Caco-2 (cell line): ENCODE measurements at places on chromosomes 1 and 21. TPM values are rescaled to one million over a fixed set of nuclear protein-coding genes. Genes with fewer than 3 reads are reported as not detected.

Gene HIPK1
- total RNA-seq, result 42.6 and 48.2 TPM in 2 replicates

Gene MAP10
- not detected in 2 replicates for total RNA-seq

Gene NEK2
- total RNA-seq, result 32.1 and 34.7 TPM in 2 replicates

GRCh38 chr1:184088037-184088436 lies 36.5 kb downstream of the TSEN15 start:
- no peaks in the 10 kb centered on the region for H3K4me1 ChIP-seq
- DNase-seq, result no peak
- no peak overlapping the region for H3K4me3 ChIP-seq

DNA sequence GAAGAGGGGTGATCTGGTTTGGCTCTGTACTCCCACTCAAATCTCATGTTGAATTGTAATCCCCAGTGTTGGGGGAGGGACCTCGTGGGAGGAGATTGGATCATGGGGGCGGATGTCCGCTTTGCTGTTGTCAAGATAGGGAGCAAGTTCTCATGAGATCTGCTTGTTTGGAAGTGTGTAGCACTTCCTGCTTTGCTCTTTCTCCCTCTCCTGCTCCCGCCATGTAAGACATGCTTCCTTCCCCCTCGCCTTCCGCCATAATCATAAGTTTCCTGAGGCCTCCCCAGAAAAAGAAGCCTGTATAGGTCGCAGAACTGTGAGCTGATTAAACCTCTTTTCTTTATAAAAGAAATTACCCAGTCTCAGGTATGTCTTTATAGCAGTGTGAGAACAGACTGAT lies 27.9 kb downstream of the MYOM3 start:
- no peak overlapping the region for H3K4me3 ChIP-seq
- no peaks in the 10 kb centered on the region for H3K36me3 ChIP-seq
- no peak overlapping the region for H3K27ac ChIP-seq
- H3K4me1 ChIP-seq, result no peaks in the 10 kb centered on the region

- H3K27me3 ChIP-seq, result no peaks in the 10 kb centered on the region
- H3K36me3 ChIP-seq, result no peaks in the 10 kb centered on the region
- H3K27ac ChIP-seq, result peak overlapping the region; percentile 79
These were observed 13.4 kb upstream of the MTARC2 start for GRCh38 chr1:220734571-220735326.

GRCh38 chr1:81799939-81800694 lies 617 bp upstream of the ADGRL2 start:
- H3K27ac ChIP-seq, result no peak overlapping the region
- DNase-seq, result no peak
- H3K27me3 ChIP-seq, result no peaks in the 10 kb centered on the region; the same call in 1 of the 2 replicates
- H3K36me3 ChIP-seq, result no peaks in the 10 kb centered on the region
- no peaks in the 10 kb centered on the region; the same call in 1 of the 2 replicates for H3K4me1 ChIP-seq

DNA sequence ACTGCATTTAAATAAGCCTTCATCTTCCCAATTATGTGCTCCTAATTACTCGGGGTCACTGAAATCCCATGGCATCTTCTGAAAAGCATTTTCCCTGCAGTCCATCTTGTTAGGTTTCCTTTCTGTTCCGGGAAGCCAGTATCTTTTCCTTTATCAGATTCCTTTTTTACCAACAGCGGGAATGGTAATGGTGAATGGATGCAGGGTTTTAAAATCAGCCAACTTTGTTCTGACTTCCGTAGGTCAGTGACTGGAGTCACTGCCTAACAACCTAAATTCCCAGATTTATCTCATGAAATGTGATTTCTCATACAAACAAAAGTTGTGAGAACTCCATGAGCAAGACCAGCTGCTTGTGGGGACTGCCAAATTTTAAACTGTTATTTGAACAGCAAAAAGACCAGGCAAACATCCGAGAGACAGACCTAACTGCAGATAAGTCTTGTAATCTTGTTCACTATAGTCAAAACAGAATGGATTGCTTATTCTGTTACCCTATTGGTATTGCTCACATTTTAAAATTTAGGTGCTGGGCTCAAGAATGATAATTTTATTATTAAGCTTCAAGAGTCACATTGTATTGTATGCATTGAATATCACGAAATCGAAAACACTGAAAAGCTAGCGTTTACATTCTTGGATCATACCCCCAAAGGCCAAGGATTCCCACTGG lies 1.2 kb upstream of the RWDD3 start:
- no peak for DNase-seq
- peak overlapping the region; percentile 62 for H3K4me3 ChIP-seq
- H3K27ac ChIP-seq, result peak overlapping the region; percentile 76
- no peaks in the 10 kb centered on the region for H3K36me3 ChIP-seq
- H3K4me1 ChIP-seq, result 0 out of 2 replicates have a peak, but pooled peaks cover 3% of the 10 kb centered on the region

DNA sequence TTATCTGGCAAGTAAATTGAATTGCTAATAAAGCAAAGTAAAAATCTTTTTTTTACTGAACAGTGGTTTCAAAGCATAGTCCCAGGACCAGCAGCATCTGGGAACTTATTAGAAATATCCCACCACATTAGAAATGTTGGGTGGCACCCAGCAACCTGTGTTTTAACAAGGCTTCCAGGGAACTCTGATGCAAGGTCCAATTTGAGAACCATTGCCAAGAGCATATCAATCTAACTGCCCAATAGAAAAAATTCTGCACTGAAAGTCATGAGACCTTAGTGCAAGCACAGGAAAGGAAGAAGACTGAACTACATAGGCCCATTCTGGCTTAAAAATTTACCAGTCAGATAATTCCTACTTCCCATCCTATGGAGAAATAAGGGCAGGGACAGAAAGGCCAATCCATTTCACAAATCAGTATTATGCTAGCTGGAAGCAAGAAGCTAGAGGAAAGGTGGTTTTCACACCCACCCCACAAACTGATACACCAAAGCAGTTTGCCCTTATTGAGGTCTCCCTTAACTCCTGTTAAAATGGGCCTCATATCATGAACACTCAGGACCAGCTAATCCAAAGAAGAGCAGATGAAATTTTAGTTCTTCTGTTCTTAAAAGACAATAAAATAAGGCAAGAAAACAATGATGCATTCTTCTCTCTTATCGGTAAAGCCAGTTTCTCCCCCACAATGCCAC lies 17.5 kb upstream of the C1orf105 start:
- no peaks in the 10 kb centered on the region for H3K27me3 ChIP-seq
- H3K4me1 ChIP-seq, result peaks cover 15% of the 10 kb centered on the region
- no peak overlapping the region for H3K27ac ChIP-seq
- H3K36me3 ChIP-seq, result no peaks in the 10 kb centered on the region

DNA sequence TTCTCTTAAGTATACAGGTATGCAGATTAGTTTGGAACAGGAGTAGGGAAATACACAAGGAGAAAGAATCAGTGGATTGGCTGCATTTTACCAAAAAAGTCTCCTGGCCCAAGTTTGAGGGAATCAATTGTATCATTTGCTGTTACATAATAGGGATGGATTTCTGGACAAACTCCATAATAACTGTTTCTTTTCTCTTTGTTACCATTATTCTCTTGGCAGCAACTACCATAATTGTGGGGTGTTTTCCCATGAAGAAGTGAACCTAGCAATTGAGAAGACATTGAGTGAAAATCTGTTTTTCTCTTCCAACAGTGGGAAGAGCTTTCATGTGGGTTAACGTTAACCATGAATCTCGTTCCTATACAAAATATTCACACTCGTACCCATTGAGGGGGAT lies 46.4 kb upstream of the DPT start:
- H3K27ac ChIP-seq, result no peak overlapping the region
- DNase-seq, result no peak
- H3K36me3 ChIP-seq, result no peaks in the 10 kb centered on the region
- peaks cover 7% of the 10 kb centered on the region; the same call in 1 of the 2 replicates for H3K4me1 ChIP-seq

DNA sequence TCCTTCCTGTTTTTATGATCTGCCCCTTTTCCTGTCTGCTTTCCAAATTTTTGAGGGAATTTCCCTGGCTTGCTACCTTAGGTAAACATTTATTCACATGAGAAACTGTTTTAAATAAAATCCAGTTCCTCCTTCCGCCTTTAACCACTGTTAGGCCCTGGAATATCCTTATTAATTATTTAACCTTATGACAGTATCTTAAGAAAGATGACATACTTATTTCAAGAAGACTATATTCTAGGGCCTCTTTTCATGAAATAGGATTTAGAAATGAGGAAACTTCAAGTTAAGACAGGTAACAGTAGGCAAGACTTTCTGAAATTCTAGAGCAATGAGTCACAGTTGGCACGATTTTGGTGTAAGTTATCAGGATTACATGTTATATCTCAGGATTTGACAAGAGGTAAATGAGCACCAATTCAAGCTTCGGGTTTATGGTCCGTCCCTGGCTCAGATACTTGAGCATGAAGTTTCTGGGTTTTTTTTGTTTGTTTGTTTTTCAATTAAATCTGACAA lies 2.0 kb upstream of the TNFSF18 start:
- H3K27ac ChIP-seq, result no peak overlapping the region
- H3K36me3 ChIP-seq, result no peaks in the 10 kb centered on the region
- H3K4me1 ChIP-seq, result no peaks in the 10 kb centered on the region; the same call in 1 of the 2 replicates
- no peak overlapping the region for H3K4me3 ChIP-seq

GRCh38 chr1:65424573-65424889 lies 4.1 kb downstream of the LEPR start:
- no peak overlapping the region for H3K4me3 ChIP-seq
- DNase-seq, result no peak
- H3K27ac ChIP-seq, result no peak overlapping the region
- no peaks in the 10 kb centered on the region for H3K27me3 ChIP-seq
- no peaks in the 10 kb centered on the region; the same call in 1 of the 2 replicates for H3K36me3 ChIP-seq
- peaks cover 6% of the 10 kb centered on the region; the same call in 1 of the 2 replicates for H3K4me1 ChIP-seq
